ENCODE measurements at places on chromosomes 16 and 17. TPM values are rescaled to one million over a fixed set of nuclear protein-coding genes. Genes with fewer than 3 reads are reported as not detected.

Gene DOC2B
- total RNA-seq: not detected

Gene TBX21
- not detected for total RNA-seq

Gene CLEC10A
- total RNA-seq: not detected

Gene PRDM7
- total RNA-seq: not detected

Gene EVI2A
- 11.0 TPM for total RNA-seq

DNA sequence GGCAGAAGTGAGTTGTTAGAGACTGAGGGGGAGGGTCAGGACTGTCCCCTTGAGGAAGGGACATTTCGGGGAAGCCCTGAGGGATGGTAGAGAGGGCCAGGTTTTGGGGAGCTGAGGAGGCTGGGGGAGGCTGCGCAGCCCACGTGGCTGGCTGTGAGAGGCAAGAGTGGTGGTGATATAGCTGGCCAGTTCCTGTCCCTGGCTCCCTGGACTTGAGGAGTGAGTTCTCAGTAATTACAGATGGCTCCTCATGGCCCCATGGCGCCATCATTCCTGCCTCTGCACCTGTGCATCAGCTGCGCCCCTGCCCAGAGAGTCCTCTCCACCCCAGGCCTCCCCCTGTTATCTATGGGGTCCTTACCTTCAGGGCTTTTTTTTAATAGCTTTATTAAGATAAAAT lies 30.3 kb downstream of the MPRIP start:
- DNase-seq: no peak

- no peak for DNase-seq
Measured at GRCh38 chr17:68803164-68803929, 151.8 kb downstream of the ABCA8 start.

GRCh38 chr17:64399071-64399766 lies 8.6 kb upstream of the PECAM1 start:
- DNase-seq: no peak

DNA sequence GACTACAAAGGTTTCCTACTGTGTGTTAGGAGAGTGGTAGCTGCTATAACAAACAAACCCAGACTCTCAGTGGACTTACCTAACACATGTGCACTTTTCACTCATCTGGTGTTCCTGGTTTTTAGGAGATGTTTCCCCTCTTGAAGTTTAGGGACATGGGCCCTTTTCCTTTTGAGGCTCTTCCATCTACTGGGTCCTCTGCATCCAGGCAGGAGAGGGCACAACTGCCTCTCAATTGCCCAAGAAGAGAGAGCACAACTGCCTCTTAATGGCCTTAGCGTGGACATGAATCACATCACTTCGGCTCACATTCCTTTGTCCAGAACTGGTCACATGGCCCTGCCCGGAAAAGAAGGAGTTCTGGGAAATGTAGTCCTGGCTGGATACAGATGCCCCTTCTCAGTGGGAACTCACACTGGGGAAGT lies 9.8 kb upstream of the TNRC6C start:
- DNase-seq: peak; percentile 57

Gene RNF43
- total RNA-seq: 0.49 TPM

DNA sequence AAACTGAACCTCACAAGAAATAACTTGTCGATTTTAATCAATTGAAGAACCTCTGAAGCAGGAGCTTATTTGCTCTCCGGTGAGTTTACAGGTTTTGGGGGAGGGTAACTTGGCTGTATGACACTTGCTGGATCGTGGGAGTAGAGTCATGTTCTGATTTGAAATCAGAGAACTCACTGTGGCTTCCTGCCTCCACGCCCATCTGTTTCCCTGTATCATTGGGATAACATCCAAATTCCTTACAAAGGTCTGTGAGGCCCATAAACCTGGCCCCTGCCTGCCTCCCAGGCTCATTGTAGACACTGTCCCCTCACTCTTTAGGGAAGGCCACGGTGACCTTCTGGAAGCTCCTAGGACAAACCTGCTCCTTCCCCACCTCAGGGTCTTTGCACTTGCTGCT lies 48.3 kb downstream of the C17orf67 start:
- no peak for DNase-seq

GRCh38 chr17:31417051-31417792 lies 25.7 kb downstream of the RAB11FIP4 start:
- DNase-seq: no peak

GRCh38 chr17:81483085-81483861 lies 29.3 kb downstream of the ACTG1 start:
- no peak for DNase-seq

Gene C16orf86
- total RNA-seq: 14.8 TPM

DNA sequence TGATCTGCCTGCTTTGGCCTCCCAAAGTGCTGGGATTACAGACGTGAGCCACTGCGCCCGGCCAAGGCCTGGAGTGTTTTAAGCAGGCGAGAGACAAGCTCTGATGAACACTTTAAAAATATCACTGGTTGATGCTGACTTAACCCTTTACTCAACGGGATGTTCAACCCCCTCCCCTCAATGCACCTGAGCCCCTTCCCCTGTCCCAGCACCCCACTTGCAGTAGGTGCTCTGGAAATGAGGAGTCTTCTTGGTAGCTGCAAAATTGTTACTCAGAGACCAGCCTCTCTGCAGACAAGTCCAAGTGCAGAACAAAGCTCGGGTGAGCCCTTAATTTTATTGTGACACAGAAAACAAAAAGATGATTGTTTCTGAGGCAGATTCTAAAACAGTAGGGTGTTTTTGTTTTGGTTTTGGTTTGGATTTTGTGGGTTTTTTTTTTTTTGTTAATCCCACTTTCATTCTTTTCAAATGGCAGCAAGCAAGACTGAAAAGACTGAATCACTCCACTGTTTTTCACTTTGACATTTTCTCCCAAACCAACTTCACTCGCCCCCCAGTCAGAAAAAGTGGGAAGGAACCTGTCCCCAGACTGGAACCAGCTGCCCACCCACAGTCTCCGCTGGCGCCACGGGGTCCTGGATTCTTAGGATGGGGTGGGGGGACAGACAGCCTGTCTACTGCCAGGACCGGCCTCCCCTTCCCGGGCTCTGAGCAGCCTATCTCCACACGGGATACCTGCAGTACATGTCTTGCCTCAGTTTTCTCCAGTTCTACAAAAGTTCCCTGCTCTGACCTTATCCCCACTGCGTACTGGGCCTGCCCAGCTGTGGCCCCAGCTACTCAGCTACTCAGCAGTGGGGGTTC lies 5.2 kb upstream of the PLLP start:
- DNase-seq: no peak

GRCh38 chr17:18009609-18010420 lies 29.2 kb downstream of the ATPAF2 start:
- DNase-seq: no peak

GRCh38 chr16:87740909-87741424 lies 24.8 kb downstream of the KLHDC4 start:
- DNase-seq: peak; percentile 25

Gene CLEC19A
- total RNA-seq: not detected

DNA sequence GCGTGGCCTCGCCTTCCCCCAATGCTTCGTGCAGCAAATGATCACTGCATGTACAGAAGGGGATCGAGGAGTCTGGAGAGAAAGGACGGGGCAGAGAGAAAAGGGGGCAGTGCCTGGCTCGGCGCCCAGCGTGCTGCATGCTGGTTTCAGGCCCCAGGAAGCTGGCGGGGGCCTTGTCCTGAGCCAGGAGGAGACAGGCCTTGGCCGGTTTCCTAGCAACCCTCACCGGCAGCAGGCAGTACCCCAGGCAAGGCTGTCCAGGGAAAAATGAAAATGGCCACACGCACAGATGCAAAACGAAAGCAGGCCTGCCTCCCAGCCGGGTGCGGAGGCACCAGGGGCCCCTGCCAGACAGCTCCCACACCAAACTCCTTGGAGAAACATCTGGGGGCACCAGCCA lies 126.3 kb downstream of the ZFHX3 start:
- peak; percentile 36 for DNase-seq

Gene STH
- not detected for total RNA-seq

Gene FSCN2
- 1.8 TPM for total RNA-seq
